NCI-H1930 (cell line): ENCODE measurements at places on chromosomes 4 and X.
A peak's percentile ranks its signal among the peaks of the same experiment; 100 is the strongest.

DNA sequence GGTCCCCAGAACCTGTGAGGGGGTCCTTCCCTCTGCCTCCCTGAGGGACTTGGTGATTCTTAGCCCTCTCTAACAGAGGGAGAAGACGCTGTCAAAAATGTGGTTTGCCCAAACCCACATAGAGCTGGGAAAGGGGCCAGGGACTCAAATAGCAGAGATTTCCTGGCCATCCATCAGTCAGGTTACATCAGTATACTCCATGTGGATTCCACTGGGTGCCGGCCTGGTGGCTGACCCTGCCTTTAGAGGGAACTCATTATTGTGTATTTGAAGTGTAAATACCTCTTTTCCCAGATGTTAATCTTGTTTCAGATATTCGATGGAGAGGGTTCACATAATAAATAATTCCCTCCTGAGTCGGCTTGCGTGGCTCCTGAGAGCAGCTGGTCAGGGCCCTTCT, 130.3 kb downstream of the TBL1X start:
- DNase-seq, result no peak

GRCh38 chr4:151304755-151305154, 20.6 kb downstream of the SH3D19 start:
- no peak for DNase-seq

DNA sequence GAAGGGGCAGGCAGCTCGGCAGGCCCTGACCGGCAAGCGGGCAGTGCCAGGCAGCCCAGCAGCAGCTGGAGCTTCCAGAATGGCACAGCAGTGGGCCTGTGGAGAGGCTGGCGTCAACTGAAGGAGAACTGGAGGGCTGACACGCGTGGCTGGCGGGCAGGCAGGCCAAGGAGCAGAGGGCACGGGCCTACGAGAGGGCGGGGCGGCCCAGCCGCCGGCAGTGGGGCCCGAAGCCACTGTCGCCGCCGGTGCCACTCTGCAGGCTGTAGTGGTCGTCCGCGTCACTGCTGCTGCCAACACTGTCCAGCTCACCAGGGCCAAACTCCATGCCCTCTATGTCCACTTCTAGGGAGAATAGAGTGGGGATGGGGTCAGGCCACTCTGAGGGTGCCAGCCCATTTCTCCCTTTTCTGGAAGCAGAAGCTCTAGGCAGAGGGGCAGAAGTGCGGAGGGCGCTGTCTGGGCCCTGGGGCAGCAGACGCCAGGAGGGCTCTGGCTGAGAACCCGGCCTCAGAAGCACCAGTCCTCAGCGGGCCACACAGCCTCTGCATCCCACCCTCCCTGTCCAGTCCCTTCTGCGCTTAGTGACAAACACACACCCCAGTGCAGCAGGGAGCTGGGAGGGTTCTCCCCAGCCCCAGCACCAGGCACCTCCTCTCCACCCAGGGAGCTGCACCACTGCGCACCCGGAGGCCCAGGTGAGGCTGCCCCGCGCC, 8.6 kb upstream of the HAUS3 start:
- no peak for DNase-seq

GRCh38 chr4:40327340-40327739, 7.8 kb upstream of the CHRNA9 start:
- no peak for DNase-seq

- peak; percentile 24 for DNase-seq
Observed at GRCh38 chr4:26081795-26082498, 167.9 kb downstream of the SMIM20 start.

- no peak for DNase-seq
Observed at GRCh38 chr4:80615099-80615498, 279.6 kb downstream of the CFAP299 start.

GRCh38 chr4:182832352-182833120, 84.7 kb downstream of the DCTD start:
- no peak for DNase-seq

GRCh38 chr4:176849076-176849475, 56.4 kb upstream of the VEGFC start:
- DNase-seq, result no peak

DNA sequence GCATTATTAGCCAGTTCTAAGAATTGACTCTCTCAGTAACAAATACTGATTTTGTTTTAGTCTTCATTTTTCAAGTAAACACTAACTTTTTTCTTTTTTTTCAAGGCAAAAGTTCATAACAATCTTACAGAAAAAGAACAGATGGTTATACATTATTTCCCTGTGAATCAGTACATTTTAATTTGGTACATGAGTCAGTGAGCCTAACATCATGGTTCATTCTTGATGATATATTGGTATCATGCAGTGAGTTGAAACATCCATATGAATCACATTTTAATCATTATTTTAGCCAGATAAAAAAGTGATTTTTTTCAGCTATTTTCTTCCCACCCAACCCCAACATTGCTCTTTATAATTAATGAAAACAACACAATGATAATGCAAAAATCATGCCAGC, 184.3 kb upstream of the TACR3 start:
- no peak for DNase-seq

DNA sequence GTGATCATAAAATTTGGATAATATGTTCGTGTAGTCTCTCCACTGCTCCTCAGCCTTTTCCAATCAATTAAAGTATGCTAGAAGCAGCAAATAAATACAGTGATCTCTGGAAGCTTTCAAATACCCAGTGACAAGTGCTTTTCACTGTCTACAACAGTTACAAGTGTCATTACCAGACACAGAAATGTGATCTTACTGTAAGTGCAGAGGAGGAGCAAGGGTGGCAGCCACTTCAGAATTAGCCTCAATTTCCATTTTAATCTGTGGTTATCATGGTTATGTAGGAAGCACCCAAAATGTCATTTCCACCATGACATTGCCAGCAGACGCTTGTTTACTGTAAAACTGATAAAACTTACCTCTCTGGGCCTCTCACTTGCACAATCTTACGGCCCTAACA, 133.9 kb upstream of the ADAMTS3 start:
- DNase-seq, result no peak

- DNase-seq, result no peak
Observed at GRCh38 chrX:56800801-56801200, 71.8 kb downstream of the NBDY start.

DNA sequence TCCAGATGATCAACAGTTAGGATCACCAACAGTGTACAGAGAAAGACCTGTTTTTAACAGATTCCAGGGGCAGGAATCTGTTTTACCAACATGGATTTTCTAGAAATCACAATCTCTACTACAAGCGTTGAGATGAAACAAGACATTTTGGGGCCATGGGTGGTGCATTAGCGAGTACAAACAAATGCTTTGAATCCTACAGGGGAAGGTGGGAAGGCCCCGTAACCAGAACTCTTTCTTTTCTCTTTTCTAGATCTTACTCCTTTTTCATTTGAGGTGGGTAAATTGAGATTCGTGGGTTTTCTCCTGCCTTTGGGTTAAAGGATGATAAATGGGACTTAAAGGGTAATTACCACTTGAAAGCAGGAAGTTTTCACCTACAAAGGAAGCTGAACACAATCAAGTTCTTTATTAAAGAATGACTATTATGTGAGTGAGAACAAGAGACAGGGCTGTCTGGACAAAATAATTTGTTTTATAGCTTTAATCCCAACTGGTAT, 189.9 kb upstream of the ANXA3 start:
- DNase-seq, result no peak

GRCh38 chrX:120556251-120556650, 4.5 kb downstream of the CUL4B start:
- DNase-seq, result no peak

- no peak for DNase-seq
Observed at GRCh38 chr4:173485164-173485563, 44.9 kb downstream of the HAND2 start.

- DNase-seq, result no peak
Observed at GRCh38 chr4:30945586-30945985, 225.4 kb downstream of the PCDH7 start.

GRCh38 chr4:1396806-1397455, 9.3 kb downstream of the NKX1-1 start:
- DNase-seq, result no peak

GRCh38 chr4:3248811-3249661, at the start of gene MSANTD1:
Gene MSANTD1, plus strand, starts transcription at chr4:3249159. Its CDS starts 64 bp downstream, at chr4:3249223.
- no peak for DNase-seq

DNA sequence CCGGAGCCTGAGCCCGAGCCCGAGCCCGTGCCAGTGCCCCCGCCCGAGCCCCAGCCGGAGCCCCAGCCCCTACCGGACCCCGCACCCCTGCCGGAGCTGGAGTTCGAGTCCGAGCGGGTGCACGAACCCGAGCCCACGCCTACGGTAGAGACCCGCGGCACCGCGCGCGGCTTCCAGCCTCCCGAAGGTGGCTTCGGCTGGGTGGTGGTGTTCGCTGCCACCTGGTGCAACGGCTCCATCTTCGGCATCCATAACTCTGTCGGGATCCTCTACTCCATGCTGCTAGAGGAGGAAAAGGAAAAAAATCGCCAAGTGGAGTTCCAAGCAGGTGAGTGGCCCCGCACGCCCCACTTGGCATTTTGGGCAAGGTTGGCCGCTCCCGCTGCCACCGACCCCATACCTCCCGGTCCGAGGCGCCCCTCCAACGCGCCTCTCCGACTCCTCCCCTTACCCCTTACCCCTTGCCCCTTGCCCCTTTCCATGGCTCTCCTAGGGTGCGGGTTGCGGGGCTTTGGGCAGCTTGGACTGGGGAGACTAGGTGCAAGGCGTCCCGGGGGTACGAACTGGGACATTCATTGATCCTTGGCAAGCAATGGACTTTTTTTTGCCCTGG, 553 bp downstream of the SLC16A2 start:
- no peak for DNase-seq

DNA sequence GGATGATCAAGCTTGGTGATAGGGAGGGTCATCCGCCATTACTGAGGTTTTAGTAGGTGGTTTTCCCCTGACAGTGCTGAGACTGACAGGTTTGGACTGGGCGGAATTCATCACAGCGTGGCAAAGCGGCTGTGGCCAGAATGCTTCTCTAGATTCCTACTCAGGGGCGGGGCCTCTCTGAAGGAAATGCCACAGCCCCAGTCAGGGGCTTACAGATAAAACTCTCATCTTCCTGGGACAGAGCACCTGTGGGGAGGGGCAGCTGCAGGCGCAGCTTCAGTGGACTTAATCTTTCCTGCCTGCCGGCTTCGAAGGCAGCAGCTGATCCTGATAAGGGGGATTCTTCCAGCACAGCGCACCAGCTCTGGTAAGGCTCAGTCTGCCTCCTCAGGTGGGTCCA, 316.7 kb downstream of the RPA4 start:
- no peak for DNase-seq

DNA sequence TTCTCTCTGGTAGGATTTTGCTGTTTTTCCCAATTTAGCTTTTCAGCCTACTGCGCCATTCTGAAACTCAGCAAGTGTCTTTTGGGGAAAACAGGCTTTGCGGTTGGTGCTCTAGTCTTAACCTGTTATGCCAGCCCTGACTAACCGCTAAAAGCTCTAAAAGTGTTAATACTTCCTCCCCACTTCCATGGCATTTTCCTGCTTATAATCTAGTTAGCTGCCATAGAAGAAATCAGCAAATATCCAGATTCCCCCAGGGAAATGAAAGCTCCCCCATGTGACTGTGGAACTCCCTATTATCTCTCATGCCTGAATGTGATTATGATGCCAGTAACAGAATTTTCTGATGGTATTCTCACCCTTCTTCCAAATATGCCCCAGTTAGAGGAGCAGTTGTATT, 28.7 kb upstream of the GYPA start:
- no peak for DNase-seq

- no peak for DNase-seq
Observed at GRCh38 chr4:71126719-71127118, 133.3 kb downstream of the DCK start.

DNA sequence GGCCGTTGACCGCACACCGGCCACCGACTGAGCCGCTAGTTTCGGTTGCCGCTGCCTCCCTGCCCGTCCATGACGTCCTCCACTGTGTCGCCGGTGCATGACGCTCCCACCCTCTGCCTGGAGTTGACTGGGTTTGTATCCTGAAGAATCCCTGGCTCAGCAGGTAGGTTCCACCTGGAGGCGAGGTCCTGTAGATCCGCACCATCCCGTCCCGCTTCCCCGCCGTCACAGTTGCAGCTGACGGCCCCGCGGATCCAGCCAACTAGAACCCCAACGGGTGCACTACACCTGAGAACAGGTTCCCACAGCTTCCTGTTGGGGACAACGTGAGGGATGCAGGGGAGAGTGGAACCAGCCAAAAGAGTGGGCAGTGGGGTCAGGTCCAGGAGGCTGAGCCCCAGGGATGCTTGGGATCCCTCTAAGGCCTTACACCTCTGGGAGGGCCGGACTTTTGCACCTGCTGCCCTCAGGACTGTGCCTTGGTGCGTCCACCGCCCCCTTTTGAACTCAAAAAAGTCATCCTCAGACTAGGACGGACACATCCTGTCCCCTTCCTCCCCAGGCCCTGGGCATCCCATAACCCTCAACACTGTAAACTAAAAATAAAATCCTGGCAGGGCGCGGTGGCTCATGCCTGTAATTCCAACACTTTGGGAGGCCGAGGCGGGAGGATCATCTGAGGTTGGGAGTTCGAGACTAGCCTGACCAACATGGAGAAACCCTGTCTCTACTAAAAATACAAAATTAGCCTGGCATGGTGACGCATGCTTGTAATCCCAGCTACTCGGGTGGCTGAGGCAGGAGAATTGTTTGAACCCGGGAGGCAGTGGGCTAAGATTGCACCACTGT, 1.1 kb upstream of the SLBP start:
- peak; percentile 39 for DNase-seq

- DNase-seq, result no peak
Observed at GRCh38 chr4:86845593-86845992, 3.6 kb downstream of the SLC10A6 start.

GRCh38 chrX:88883200-88883599, 136.2 kb downstream of the CPXCR1 start:
- no peak for DNase-seq

GRCh38 chrX:118637997-118638396, 89.4 kb upstream of the IL13RA1 start:
- DNase-seq, result no peak

DNA sequence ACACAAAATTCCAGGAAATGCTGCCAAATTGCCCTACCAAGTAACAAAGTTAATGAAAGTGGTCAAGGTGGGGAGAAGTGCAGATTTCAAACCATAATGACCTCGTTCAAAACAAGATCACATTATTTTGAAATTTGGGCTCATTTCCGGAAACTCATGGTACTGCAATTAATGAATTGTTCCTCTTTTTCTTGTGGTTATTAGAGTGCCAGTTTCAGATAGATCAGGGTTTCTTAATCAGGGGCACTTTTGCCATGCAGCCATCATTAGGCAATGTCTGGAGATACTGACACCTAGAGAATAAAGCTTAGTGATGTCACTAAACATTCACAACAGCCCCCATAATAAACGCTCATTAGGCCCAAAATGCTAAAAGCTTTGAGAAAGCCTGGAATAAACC, 381.5 kb upstream of the GALNT7 start:
- DNase-seq, result no peak

- no peak for DNase-seq
Observed at GRCh38 chrX:139360356-139360755, 170.2 kb upstream of the F9 start.
